Type B pancreatic cell (in vitro differentiated cells): ENCODE measurements at places on chromosomes 6 and 20.

DNA sequence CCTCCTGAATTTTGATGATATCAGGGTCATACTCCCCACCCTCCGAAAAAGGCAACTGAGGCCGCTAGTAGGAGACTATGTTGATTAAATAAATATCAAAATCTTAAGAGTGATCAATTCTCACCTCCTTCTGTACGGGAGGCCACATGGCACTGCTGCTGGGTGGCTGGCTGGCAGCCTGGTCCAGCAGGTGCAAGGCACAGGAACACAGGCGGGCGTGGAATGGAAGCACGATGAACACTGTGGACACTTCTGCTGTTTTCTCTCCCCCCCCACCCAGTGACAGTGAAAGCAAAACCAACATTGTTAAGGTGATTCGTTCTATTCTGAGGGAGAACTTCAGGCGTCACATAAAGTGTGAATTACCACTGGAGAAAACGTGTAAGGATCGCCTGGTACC lies 9.7 kb upstream of the CLDN20 start:
- no peak for DNase-seq

DNA sequence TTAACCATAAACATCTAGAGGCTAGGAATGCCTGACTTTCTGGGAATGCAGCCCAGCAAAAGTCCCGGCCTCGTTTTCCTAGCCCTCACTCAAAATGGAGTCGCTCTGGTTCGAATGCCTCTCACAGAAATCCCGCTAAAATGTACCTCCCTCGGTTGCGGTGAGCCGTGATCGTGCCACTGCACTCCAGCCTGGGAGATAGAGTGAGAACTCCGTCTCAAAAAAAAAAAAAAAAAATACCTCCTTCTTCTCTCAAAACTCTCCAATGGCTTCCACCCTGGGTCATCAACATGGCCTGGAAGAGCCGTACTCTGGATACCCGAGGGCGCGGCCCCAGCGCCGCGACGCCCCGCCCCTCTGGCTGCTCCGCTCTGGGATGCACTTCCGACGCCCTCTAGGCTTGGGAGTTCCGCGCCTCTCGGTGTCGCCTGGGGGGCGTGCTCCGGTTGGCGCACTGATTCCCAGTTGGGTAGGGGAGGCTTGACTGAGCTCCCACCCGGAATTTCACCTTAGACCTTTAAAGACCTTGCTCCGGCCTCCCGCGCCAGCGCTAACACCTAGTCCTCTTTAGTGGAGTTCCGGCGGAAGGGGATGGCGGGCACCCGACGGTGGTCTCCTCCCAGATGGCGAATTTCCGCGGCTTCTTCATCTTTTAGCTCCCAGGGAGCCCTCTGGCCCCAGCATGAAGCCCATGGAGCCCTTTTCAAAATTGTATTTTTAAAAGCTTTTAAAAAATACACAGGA lies 12.3 kb downstream of the HMGN4 start:
- peak; percentile 76 for DNase-seq

GRCh38 chr6:113416170-113416569 lies 441.0 kb upstream of the MARCKS start:
- DNase-seq = no peak

DNA sequence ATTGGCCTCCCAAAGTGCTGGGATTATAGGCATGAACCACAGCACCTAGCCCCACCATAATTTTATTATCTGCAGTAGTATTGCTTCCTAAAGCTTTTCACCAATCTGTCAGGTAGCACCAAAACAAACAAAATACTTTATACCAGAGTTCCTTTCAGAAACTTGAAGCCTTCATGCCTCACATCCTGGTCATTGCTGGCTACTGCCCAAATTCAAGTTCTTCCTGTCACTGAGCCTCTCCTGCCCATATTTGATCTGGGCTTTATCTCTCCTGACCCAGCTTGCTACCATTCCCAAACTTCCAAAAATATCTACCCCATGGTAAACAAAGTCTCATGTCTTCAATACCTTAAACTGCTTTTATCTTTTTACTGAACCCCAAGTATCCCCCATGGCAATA lies 34.9 kb upstream of the DST start:
- no peak for DNase-seq
